ENCODE measurements at places on chromosomes 16 and 17. TPM values are rescaled to one million over a fixed set of nuclear protein-coding genes. Genes with fewer than 3 reads are reported as not detected.

- DNase-seq, result no peak
These were observed 257 bp downstream of the SNAI3 start for GRCh38 chr16:88686062-88686438.

DNA sequence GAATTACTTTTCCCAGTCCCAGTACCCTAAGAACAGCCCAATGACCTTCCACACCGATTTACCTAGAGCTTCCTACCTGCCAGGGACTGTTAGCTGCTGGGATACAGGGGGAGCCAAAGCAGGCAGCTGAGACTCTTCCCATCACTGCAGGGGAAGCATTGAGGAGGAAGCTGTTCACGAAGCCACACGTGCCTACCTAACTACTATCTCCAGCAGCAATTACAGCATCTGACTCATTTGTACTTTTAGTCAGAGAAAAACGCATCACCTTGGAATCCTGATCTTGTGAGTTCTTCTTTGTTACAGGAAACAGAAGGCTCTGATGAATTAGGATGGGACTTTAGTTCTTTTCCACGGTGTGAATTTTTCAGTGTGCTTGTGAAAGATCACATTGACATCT lies 113.7 kb upstream of the DHX40 start:
- peak; percentile 76 for DNase-seq

- DNase-seq, result peak; percentile 70
These were observed 55.4 kb downstream of the TNRC6C start for GRCh38 chr17:78013683-78014467.

GRCh38 chr17:18319604-18320256 lies 4.6 kb downstream of the SMCR8 start:
- peak; percentile 86 for DNase-seq

GRCh38 chr16:81599034-81599744 lies 154.6 kb downstream of the CMIP start:
- DNase-seq, result peak; percentile 18

- DNase-seq, result no peak
These were observed 29.9 kb downstream of the KCNJ16 start for GRCh38 chr17:70104791-70105523.

DNA sequence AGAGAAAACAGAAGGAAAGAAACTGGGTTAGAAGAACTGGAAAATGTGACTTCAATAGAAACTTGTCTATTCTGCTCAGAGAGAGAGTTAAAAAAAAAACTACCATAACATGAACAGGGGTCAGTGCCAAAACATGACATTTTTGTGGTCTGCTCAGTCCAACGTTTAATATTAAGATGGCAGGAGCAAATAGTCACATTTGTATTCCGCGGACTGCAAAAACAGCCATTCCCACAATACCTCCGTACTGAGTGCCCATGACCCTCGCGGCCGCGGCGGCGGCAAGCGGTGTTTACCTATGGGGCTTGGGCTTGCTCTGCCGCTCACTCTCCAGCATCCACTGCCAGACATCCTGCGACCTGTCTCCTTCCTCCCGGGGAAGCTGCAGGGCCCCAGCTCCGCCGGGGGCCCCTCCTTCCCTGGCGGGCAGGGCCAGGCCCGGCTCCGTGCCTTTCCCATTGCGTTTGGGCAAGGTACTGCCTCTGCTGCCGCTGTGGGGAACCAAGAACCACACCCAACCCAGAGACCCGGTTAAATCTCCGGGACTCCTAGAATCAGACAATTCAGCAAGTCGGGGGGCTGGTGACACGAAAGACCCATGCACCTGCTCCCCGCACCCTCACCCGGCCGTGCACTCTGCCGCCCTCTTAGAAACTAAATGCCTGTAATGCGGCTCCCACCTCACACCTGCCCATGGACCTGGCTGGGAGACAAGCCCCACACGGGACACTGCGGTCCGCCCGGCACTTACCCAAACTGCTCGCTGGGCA lies 24.7 kb downstream of the AXIN2 start:
- DNase-seq, result peak; percentile 58

GRCh38 chr17:17144916-17145665 lies 61.0 kb downstream of the PLD6 start:
- DNase-seq, result peak; percentile 30

CLDN7 gene
- 0.36 TPM for total RNA-seq

ZSCAN10 gene
- total RNA-seq, result not detected

SCARF1 gene
- 0.88 TPM for total RNA-seq
